ENCODE measurements at places on chromosomes 6 and 20. TPM values are rescaled to one million over a fixed set of nuclear protein-coding genes. Genes with fewer than 3 reads are reported as not detected.

The SCUBE3 gene
- total RNA-seq, result not detected

DNA sequence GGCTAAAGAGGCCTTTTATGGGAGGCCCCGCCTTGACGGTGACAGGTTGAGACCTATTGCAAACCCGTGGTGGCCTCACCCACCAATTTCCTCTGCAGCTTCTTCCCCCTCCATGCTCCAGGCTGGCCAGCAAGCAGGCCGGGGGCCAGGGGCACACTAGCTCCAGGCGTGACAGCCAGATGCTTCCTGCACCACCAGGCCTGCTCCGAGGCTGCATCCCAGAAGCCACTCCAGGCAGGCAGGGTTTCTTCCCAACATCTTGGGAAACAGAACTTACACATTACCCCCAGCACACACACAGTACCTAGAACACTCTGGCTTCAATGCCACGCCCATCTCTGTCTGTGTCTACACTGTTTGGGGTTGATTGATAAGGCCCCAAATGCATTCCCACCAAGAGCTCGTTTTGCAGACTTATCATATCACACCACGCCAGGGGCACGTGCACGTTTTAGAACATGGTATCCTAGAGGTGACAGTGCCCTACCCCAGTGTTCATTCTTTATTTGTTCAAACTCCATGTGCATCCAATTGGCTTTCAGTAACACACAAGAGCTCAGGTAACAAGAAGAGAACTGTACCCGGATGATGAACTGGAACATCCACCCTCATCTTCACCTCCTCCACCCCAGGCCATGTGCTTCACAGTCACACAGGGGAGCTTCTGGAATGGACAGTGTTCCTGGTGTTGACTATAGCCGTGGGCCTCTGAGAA is 221.4 kb upstream of the RREB1 start:
- no peak for DNase-seq

- no peak for DNase-seq
Measured at GRCh38 chr6:119255492-119255891, 94.1 kb downstream of the MAN1A1 start.

The NKX2-4 gene
- total RNA-seq, result not detected

DNA sequence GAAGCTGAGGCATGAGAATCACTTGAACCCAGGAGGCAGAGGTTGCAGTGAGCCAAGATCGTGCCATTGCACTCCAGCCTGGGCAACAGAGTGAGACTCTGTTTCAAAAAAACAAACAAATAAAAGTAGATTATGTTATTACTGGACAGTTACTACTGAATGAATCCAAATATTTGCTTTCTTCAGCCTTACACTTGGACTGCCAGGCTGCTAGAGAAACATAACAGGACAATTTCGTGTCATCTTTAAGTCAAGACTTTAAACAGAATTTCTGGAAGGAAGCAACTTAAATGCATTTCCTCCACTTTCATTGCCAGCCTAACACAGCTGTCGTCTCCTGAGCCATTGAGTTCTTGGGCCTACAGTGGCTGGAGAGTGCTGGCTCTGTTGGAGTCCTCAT is 42.0 kb upstream of the PRIM2 start:
- DNase-seq, result no peak

DNA sequence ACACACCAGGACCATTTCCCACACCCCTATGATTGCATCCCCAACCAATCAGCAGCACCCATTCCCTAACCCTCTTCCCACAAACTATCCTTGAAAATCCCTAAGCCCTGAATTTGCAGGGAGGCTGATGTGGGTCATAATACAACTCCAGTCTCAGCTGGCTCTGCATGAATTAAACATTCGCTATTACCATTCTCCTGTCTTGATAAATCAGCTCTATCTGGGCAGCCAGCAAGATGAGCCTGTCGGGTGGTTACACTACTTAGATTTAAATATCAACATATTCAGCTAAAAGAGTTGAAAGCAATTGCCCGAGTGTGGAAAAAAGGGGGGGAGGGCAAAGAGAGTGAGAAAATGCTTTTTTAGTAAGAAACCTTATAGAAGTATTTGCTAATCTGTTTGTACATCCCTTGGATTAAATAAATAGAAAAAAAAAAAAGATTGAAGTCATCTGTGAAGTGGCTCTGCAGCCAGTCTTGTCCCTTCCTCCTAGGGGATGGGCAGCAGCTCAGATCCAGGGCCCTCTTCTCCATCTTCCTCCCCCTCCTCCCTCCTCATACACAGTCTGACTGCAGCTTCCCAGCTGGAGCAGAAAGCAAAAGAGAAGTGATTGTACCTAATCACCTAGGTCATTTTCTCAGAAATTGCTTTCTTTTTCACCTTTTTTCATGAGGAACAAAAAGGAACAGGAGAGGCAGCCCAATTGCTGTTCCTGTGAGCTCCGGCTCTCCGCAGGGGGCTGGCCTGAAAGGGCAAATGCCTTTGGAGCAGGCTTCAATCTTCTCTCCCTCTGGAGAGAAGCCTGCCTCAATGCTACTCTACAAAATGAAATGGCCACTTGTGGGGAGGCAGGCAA is 356.6 kb upstream of the SULF2 start:
- no peak for DNase-seq

DNA sequence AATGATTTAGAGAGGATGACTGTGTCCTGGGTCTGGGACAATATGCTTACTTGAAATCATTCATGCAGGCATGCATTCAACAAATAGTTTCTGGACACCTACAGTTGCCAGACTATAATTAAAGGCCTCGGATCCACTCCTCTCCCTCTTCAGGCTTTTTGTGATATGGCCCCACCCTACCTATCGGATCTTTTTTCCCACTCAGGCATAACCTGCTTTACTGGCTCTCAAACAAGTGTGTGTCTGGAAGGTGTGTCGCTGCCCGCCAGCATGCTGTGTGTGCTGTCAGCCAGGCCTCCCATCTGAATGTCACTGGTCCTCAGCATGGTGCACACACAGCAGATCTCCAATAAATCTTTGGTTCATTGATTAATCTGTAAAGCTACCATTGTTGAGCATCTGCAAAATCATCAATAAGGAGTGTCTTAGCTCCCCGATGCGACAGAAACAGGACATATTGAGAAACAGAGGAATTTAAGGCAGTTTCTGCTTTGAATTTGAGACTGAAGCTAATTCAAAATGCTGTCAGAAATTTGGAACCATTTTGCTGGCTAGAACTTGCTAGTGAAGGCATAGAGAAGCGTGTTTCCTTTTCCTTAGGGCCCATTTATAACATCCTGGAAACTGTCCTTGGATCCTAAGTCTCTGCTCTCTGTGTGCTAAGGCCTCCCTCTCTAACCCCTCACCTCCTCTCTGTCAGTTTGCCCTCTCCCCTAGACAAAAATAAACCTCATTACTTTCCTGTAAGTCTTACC is 23.5 kb upstream of the CCN6 start:
- DNase-seq, result no peak

DNA sequence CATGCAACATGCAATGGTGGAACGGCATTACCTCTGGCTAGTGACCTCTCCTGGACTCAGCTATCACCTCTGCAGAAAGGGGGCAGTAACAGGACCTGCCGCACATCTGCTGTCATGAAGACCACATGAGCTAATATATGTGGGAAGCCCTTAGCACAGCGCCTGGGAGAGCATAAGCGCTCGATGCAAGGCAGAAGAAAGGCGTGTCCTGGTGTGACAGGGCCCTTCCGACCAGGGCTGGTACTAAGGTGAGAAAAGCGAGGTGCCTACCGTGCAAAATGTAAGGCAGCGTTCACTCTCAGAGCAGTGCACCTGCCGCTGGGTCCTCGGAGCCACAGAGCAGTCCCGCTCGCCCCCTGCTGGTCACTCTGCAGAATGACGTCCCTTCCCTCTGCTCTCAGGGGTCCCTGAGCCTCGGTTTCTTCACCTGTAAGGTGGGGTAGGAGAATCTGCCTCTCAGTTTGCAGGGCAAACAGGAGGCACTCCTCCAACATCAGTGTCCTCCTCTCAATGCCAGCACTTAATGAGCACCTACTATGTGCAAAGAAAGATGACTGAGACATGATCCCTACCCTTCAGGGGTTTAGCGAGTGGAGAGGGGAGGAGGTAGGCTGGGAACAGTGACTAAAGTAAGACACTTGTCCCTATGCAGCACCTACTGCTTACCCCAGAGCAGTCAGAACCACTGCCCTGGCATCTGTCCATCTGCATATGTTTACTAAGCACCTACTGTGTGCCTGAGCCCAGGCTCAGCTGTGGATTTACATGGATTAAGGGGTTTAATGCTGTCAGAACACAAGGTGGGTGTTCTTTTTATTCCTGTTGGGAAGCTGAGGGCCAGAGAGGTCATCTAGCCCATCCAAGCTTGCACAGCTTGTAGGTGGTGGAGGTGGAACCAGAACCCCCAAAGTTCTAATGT is 41.1 kb upstream of the PTGIS start:
- DNase-seq, result peak; percentile 39

GRCh38 chr6:16824845-16825685 is 63.8 kb upstream of the ATXN1 start:
- no peak for DNase-seq

- peak; percentile 9 for DNase-seq
Measured at GRCh38 chr6:101226677-101227135, 166.8 kb upstream of the GRIK2 start.

The CGA gene
- not detected for total RNA-seq

DNA sequence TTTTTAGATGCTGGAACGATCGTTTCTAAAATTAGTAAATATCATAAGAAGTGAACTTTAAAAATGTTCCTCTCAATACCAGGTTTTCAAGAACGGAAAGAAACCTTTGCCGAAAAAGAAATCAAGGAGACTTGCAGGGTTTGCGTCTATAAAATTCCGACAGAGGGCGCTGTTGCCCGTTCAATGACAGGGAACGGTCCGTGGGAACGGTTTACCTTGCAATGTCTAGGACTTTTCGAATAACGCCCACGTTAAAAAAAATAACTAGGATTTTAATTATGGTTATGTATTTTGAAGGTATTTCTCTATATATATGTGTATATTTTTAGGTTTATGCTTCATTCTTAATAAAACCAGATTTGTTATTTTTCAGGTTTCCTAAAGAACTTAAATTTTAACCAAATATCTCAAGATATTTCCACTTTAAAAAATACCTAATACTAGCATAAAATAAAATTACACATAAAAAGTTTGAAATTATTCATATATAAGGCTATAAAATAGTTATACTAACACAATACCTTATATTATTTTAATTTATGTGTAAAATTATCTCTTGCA is 2.5 kb upstream of the TFAP2B start:
- peak; percentile 32 for DNase-seq

DNA sequence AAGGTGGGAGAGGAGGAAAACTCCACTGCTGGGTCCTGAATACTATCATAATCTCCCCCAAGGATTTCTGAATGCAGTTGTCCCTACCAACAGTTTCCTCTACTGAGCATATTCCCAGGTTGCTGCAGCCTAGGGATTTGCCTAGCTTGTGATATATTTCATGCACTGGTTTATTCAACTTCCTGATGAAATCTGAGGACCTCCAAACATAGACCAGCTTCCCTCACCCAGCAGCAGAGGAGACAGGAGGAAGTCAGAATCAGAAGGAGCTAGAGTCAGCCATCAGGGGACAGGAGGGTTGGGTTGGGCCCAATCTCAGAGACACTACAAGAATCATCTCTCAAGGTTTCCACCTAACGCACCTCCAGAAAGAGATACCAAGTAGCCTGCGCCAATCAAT is 138.4 kb upstream of the TOP1 start:
- no peak for DNase-seq

- no peak for DNase-seq
Measured at GRCh38 chr20:53306192-53306805, 287.3 kb downstream of the ZNF217 start.

DNA sequence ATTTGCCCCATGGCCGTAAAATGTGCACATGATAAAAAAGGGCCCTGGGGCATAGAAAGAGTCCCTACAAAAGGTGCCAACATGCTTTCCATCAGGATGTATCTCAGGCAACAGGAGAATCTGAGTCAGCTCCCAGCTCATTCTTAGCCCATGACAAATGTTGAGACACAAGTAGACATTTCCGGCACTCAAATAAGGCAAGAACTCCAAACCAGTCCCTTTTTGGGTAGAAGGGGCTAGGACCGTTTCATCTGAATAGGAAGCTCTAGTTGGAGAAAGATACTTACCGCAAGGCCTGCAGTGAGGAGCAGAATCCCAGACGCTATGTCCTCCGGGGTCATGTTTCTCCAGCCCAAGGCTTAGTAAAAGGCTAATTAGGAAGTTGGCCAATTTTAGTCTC is 261.0 kb upstream of the RIN2 start:
- peak; percentile 50 for DNase-seq

The RUNX2 gene
- 4.2 TPM for total RNA-seq

DNA sequence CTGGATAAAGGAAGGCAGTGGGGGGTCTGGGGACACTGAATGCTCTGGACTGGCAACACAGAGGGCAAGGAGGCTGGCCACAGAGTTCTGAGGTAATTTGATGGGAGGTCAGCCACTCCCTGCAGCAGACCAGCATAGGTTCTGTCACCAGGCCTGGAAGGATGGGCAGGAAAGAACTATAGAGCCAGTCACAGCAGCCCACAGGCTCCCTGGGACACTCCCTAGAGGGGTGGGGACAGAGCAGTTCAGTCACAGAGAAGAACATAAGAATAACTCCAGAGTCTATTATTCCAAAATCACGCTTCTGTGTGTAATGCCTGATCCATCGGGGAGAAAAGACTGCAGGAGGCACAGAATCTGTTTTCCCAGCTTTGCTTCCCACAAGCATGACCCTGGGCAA is 19.6 kb downstream of the DYNLRB1 start:
- no peak for DNase-seq

DNA sequence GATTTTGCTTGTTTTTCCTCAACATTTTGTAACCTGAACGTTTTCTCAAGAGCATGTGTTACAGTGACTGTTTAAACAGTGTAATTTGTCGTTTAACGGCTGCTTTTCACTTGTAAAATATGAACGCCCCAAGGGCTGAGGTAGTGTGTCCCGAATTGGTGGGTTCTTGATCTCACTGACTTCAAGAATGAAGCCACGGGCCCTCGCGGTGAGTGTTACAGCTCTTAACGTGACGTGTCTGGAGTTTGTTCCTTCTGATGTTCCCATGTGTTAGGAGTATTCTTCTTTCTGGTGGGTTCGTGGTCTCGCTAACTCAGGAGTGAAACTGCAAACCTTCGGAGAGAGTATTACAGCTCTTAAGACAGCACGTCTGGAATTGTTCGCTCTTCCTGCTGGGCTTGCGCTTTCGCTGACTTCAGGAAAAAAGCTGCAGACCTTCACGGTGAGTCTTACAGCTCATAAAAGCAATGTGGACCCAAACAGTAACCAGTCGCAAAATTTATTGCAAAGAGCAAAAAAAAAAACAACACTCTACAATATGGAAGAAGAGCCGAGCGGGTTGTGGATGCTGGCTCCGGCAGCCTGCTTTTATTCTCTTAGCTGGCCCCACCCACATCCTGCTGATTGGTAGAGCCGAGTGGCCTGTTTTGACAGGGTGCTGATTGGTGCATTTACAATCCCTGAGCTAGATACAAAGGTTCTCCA is 25.1 kb upstream of the TRIM27 start:
- no peak for DNase-seq
